Urinary bladder (tissue), 4 donors: ENCODE measurements at places on chromosomes 12 and 14.

GRCh38 chr14:58662759-58663158, 25.0 kb downstream of the DACT1 start:
- no peak for DNase-seq

- no peak for DNase-seq
Observed at GRCh38 chr12:94033101-94033500, 115.3 kb upstream of the PLXNC1 start.

DNA sequence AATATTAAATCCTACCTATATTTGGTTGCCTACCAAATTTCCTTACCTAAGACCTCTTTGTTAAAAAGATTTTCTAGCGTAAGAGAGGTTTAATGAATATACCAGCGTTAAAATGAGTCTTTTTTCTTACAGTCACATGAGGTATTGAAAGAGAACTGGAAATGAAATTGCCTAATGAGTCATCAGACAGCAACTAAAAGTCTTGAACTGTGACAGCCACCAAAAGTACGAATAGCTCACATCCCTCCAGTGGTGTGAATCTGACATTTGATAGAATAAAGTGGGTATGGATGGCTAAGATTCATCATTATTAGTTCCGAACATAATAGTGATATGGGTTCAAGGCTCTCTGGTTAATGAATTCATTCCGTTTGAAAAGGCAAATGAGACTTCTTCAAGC, 1297.3 kb downstream of the AACS start:
- no peak for DNase-seq

GRCh38 chr14:36485773-36486172, 34.3 kb downstream of the NKX2-1 start:
- DNase-seq, result no peak

DNA sequence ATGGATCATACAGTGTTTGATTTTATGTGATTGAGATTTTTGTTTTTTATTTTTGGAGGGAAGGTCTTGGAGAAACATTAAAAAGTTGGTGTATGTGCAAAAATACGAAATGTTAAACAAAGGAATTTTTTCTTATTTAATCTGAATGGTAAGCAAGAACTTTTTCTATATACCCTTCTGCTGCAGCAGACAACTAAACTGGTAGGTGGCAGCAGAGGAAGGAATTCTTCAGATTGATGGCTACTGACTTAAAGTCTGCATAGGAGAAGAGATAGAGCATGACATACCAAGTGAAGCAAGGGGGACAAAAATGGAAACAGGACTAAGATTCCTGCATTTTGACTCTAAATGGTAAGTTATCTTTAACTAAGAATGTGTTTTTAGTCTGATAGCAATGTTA, 42.0 kb upstream of the A2ML1 start:
- DNase-seq, result no peak

DNA sequence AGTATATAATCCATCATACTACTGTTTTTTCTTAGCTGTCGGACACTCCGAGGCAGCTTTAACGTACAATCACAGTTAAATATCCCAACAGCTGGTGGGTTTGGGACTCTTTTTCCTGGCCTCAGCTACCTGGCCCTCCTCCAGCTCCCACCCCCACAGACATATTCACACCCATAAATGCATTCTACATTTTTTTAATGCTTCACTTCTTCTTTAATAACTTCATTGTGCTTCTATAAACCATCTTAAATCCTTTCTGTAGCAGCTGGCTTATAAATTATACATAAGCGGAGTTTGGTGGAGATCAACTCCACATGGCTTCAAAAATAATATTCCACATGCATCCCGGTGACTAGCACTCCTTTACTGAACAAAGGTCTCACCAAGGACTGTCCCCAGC, 33.3 kb downstream of the TDG start:
- no peak for DNase-seq

DNA sequence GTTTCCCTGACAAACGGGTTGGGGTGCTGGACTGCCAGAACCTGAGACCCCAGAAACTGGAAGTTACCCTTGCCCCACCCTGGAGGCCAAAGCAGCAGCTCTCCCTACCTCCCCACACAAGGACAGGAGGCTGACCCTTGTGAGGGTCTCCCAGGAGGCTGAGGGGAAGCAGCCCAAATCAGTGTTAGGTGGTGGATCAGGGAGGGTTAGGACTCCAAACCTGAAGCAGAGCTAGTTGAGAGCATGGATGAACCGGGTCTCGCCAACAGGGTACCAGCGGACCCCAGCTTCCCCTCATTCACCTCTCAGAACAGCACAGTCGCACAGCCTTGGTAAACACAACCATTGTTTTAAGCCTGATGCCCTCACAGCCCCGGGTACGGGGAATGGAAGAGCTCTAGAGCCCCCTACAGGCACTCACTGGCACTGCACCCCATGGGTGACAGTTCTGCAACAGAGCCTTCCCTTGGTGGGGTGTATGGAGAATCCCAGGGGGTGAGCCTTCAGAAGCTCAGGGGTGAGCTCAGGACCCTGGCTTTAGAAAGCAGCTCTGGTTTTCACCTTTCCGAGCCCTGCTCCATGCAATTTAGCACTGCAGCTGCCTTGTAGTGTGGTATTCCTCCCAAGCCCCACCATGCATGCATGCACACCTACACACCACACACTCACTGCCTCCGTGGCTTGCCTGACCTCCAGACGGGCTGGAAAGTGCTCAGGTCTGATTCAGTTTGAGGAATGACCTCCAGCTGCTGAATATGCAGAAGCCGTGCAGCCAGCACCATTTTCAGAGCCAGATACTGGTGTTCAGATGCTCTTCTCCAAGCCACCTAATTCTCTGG, 11.2 kb downstream of the ESRRB start:
- peak; percentile 14 for DNase-seq

DNA sequence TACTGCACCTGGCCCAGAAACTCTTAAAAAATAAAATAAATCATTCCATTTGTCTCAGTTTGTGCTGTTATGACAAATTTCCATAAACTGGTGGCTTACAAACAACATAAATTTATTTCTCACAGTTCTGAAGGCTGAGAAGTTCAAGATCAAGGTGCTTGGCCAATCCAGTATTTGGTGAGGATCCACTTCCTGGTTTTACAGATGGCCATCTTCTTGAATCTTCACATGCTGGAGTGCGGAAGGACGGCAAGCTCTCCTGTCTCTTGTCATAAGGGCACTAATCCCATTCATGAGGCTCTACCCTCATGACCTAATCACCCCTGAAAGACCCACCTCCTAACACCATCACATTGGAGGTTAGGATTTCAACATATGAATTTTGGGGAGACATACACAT, 29.9 kb upstream of the MYBPC1 start:
- DNase-seq, result no peak

- no peak for DNase-seq
Observed at GRCh38 chr14:100871234-100872186, 32.0 kb downstream of the RTL1 start.

DNA sequence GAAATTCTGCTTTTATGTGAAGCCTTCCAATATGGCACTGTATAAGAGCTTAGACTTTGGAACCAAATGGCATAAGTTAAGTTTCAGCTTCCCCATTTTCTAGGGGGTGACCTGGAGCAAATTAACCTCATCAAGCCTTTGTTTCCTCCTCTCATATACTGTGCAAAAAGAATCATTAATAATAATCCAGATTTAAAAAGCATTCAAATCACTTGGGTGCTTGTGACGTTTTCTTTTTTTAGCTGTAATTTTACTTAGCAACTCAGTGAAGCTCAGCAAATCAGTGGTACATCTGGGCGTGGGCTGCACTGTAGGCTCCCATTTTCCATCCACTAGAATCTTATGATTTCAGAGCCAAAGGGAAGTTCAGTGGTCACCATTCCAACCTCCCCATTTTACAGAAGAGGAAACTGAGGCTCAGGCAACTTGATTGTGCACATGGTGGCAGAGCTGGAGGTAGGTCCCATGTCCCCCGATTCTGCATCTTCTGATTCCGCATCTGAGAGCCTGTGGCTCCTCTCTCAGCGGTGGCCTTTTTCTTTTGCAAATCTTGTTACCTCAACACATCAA, 131.2 kb downstream of the SNAPC1 start:
- DNase-seq, result no peak

- no peak for DNase-seq
Observed at GRCh38 chr14:61573748-61574513, 121.4 kb upstream of the HIF1A start.

DNA sequence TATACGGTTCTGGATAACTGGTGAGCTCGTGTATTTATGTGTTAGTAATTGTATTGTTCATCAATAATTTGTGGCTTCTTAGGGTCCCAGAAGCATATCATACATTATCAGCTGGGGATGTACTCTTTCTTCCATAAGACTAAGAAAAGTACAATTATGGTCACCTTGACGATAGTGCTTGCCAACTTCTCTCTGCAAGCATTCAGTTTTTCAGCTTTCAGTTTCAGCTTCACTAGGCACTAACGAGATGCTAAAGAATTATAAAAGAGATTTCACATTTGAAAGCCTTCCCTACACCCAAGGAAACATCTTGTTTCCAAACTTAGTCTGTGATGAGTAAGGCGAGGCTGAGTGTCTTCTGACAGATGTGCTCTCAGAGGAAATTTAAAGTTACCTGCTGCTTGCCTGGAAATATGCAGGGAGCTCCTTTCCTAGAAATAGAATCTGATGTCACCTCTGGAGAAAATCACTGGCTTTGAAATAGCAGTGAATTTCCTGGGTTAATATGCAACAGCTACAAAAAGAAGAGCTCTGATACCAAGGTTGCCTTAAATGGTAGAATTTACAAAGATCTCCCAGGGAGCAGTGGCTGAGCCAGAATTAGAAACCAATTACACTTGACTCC, 1419.9 kb upstream of the TMEM132C start:
- DNase-seq, result no peak

DNA sequence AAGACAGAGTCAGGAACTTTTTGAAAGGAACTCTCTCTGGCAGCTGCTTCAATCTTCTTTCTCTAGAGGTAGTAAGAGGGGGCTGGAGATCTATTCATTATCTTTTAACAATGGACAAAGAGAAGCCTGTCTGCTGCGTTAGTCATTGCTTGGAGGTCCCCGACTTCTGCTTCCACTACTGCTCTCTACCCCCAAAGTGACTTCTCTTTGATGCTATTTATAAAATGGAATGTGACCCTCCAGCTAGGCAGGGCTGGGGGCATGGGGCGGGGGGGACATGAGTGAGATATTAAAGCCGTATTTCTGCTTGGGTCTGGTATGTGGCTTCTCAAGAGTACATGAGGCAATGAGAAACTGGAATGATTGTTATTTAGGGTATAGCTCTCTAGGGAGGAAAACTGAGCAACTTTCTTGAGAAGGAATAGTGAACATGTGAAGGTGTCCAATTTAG, 41.4 kb upstream of the NUDT4 start:
- no peak for DNase-seq

DNA sequence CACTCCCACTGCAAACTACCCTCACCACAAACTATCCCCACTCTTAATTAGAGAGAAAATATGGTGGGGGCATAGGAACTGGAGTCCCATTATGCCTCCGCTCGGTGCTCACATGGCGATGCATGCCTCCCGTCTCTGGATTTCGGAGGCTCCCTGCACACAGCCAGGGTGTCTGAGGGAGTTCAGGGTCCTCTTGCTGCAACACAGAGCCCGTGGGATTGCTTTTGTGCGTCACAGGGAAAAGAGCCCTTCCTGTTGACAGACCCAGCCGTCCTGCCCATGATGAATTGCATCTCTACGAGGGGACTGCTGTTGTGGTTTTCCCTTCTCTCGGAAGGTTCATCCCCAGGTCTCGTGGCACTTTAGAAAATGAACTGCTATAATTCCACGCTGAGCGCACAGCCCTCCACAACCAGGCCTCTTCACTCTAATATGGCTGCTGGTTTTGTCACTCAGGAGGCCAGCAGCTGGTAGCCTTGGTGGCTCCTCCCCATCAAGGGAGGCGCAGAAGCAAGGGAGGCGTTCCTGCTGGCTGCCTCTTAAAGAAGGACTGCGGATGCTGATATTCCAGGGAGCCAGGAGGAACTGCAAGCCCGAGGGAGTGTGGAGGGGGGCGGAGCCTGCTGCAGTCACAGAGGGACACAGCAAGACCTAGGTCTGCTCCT, 158.0 kb downstream of the KCNA5 start:
- no peak for DNase-seq

GRCh38 chr14:68628605-68629310, 164.1 kb downstream of the ZFP36L1 start:
- no peak for DNase-seq

DNA sequence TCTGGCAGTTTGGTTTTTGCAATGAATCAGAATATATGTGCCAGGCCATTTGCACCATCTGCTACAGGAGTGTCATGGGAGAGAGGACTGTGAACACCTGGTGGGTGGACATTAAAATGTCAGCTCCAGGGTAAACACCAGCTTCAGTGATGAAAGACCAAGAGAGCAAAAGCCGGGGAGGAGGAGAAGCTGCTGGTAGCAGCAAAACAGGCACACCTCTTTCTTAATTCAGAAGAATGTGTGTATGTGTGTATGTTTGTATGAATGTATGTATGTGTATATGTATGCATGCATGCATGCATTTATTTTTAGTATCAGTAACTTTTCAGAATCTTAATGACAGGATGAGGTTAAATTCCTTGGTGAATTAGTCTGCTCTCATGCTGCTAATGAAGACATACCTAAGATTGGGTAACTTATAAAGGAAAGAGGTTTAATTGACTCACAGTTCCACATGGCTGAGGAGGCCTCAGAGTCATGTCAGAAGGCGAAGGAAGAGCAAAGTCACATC, 357.4 kb upstream of the PRICKLE1 start:
- DNase-seq, result no peak

DNA sequence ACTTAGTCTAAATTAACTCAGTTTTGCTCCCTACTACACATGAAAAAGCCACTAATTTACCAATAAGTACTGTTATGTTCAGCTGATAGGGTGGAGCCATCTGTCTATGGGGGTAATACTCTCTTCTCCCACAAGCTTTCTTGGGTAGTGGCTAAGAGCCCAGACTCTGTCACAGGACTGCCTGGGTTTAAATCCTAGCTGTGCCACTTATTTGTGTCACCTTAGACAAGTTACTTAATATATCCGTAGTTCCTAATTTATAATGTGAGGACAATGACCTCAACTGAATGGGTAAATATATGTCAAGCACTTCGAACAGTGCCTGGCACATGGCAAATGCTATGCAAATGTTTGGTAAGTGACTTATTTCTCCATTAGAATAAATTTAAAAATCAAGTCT, 185.6 kb downstream of the DACT1 start:
- no peak for DNase-seq

- DNase-seq, result no peak
Observed at GRCh38 chr14:23128969-23129758, 10.1 kb upstream of the CEBPE start.

DNA sequence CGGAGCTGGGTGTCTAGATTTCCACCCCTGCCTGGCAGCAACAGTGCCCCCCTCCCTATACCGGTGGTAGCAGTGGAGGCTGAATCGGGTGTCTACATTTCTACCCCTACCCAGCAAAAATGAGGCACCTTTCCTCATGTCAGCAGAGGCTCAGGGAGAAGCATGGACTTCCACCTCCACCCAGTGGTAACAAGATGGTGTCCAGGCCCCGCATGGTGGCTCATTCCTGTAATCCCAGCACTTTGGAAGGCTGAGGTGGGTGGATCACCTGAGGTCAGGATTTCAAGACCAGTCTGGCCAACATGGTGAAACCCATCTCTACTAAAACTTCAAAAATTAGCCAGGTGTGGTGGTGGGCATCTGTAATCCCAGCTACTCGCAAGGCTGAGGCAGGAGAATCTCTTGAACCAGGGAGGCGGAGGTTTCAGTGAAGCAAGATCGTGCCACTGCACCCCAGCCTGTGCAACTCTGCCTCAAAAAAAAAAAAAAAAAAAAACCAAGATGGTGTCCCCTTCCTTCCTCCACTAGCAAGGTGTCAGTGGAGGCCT, 35.5 kb upstream of the OR5AU1 start:
- no peak for DNase-seq
